Astrocyte of the spinal cord (primary cell): ENCODE measurements at places on chromosomes 6 and 20.

DNA sequence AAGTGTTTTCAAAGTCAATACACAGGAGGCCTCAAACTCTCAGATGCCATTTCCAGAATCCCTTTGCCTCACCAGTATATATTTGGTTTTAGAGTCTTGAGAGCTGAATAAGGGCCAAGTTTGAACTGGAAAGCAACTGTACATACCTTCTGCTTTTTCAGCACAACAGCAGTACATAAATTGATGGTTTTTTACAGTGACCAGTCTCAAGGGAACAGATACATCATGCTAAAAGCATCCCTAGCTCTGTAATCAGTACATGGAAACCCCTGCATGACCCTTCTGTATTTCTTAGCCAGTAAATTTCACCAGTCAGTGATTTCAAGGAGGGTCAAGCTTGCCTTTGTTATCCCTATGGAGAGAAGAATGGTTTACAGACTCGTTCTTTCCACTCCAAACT is 40.6 kb upstream of the ECHDC1 start:
- DNase-seq: peak; percentile 28

DNA sequence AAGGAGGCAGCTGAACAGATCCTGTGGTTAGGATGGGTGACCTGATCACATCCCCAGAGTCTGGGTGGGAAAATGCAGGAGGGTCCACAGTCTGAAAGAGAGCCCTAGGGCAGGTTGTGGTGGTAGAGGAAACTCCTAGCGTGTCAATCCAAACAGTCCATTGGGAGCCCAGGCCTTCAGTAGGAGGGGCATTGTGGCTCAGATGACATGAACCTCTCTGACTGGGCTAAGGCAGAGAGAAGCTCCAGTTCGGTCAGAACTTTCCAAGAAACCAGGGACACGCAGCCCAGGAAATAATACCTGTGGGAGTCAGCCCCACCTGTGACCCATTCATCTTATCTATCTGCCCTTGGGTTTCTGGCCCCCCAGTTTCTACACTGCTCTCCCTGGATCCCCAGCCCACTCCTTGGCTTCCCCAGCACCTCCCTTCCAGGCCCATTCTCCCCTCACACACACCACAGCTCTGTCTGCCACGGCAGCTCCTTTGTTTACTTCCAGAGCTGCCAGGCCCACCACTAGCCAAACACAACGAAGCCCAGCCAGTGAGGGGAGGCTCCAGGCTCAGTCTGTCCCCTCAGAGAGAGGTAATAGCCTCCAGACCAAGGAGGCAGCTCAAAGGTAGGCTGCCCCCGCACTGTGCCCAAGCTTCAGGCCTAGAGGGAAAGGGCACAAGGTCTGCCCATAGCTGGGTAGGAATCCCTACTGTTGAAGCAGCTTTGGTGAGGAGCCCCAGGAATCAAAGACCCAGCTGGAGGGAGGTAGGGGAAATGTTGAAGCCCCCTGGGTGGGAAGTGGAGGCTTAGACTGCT is 6.2 kb downstream of the GDF5 start:
- no peak for DNase-seq

DNA sequence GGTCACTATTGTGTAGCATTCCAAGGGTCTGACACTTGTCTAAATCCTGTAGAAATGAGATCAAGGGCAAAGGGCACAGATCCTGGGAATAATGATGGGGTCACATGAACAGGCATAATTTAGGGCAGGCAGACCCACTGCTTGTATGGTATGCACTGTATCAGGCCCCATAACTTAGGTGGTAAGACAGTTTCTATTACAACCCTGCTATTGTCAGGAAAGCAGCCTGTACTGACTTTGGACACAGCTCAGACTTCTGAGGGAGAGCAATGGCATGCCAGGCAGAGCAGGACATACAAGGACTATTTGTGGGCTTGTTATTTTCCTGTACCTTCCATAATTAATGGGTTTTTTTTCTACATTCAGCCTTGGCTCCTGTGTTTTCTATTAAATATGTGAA is 286.8 kb downstream of the PKHD1 start:
- DNase-seq: no peak

DNA sequence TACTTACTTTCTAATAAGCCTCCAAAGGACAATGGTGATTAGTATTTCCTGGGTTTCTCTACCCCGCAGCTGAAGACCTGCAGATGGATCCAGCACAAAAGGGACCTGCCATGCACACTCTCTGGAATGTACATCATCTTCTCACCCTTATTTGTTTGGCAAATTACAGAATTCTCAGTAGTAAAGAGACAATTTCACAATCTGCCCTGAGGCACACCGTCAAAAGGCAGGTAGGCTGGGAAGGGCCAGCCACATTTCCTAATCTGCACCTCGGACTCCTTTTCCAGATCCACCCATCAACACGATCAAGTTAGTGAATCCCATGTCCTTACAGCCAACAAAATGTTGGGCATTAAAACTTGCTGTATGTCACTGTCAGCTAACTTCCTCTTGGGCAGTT is 4.9 kb downstream of the OVOL2 start:
- no peak for DNase-seq

- DNase-seq: peak; percentile 49
These were observed 23.3 kb downstream of the MTFR2 start for GRCh38 chr6:136226674-136227377.

DNA sequence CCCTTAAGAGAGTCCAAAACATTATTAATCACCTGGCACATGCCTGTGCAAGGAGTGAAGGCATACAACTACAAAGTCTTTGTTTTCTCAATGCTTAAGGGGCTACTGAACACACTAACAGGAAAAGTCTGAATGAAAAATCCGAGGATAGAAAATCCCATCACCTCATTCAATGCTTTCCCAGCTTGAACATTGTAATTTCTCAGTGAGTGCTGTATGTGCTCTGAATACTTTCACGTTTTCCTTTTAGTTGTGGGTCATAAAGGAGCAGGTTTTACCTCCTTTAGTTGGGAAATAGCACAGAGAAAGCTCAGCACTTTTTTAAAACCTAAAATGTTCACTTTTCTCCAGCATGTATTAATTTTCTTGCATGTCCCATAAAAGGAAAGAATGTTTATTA is 45.9 kb upstream of the SPTLC3 start:
- no peak for DNase-seq

- no peak for DNase-seq
These were observed 159.8 kb upstream of the LAMP5 start for GRCh38 chr20:9354579-9354978.

DNA sequence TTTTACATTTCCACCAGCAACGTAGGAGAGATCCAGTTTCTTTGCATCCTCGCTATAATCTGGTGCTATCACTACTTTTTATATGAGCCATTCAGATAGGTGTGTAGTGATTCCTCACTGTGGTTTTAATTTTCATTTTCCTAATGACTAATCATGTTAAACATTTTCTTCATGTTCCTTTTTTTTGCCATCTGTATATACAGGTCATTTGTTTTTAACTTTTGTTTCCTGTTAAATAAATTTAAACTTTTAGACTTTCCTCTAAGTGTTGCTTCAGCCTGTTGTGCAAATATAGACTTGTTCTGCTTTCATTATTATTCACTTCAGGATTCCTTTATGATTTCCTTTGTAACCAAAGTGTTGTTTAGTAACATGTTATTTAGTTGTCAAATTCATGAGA is 697.4 kb downstream of the PTPRT start:
- DNase-seq: no peak

GRCh38 chr6:15326067-15326614 is 80.3 kb downstream of the JARID2 start:
- no peak for DNase-seq

DNA sequence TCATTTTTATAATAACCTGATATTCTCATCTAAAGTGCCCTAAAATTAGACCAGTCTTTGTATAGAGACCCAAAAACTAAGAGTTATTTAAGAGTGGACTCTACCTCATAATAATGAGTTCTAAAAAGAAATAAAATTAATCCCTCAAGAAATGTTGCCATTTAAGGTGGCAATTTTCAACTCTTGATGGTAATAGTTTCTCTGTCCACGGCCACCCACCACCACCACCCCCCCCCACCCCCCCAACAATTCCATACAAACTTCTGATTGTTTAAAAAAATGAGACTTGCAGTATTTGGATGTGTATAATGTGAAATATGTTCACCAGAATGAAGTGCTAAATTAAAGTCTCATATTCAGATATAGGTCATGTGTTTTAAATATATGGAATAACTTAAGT is 2.4 kb downstream of the MAP7 start:
- no peak for DNase-seq

DNA sequence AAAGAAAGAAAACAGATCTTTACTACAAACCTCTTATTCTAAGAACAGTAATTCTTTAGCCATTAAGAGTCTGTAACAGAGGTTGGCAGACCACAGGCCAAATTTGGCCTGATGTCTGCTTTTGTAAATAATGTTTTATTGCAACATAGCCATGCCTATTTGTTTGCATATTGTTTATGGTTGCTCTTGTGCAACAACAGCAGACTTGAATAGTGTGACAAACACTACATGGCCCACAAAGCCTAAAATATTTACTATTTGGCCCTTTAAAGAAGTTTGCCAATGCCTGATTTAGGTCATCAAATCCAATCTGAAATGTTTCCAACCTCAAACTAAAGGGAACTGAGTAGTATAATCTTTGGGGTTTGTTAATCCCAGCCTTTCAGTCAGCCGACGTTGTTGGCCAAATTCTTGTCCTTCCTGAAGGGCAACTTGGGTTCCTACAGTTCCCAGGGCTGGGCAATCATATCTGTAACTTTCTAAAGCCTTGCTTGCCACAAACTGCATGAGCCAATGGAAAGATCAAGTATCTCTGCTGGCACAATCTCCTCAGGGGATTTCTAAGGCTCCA is 33.9 kb upstream of the TBC1D20 start:
- DNase-seq: no peak

- peak; percentile 35 for DNase-seq
These were observed 143.2 kb upstream of the EPHA7 start for GRCh38 chr6:93562582-93562981.

- DNase-seq: no peak
These were observed 7.4 kb upstream of the SLC22A2 start for GRCh38 chr6:160265869-160266476.

DNA sequence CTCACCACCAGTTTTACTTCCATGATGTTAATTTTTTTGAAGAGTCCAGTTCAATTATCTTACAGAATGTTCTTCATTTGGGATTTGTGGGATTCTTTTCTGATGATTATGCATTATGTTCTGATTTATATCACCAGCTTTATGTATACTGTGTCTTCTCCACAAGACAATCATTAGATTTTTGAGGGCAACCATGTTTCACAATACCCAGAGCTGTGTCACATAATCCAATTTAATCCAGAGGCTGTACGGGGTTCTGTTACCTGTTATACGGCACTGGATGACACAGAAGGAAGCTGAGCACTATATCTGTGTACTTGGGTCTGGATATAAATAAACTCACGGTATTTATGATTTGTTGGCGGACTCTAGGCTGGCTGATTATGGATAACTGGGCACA is 41.6 kb upstream of the RPN2 start:
- DNase-seq: no peak

DNA sequence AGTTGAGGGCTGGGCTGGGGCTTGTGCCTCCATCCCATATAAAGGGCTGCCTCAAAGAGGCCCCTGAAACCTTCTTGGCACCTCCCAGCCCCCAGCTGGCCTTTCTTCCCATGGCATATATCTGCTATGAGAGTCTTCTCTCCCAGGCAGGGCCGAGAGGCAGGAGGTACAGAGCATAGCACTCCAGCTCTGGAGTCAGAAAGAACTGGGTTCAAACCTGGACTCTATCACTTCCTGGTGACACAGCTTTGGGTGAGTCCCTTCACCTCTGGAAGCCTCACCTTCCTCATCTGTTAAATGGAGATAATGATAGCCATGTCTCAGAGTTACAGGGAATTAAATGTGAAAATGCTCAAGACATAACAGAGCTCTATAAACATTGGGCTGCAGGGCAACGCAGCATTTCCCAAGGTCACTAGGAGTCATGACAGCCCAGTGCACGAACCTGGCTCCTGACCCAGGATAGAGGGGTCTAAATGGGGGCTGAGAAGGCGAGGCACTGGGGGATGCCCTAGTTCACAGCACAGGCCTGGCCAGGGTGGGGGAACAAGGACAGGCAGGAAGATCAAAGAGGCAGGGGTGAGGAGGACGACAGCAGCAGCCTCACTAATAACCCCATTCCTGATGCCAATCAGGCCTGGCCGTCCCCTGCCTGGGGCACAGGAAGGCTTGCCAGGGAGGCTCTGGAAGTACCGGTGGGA is 1.9 kb downstream of the FAM83C start:
- DNase-seq: no peak

DNA sequence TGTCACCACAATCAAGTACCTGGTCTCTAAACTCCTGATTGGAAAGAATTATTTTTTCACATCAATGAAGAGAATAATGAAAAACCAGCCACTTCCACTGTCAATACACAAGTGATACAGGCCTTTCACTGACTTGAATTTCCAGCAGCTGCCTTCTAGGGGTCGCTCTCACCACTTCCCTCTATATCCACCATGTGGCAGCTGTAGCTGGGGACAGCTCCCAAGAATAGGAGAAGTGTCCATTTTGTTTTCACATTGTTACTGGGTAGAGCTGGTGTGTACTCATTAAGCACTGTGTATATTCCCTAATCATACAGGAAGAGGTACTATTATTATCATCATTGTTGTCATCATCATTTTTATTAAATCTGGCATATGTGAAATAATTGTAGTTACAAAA is 438.4 kb upstream of the SPTLC3 start:
- no peak for DNase-seq

GRCh38 chr6:155040901-155041650 is 46.0 kb downstream of the TIAM2 start:
- no peak for DNase-seq

- no peak for DNase-seq
These were observed 483.4 kb upstream of the FLRT3 start for GRCh38 chr20:14820771-14821170.

GRCh38 chr20:47795214-47795907 is 10.1 kb upstream of the SULF2 start:
- peak; percentile 19 for DNase-seq

GRCh38 chr6:74070091-74070490 is 374.1 kb downstream of the CD109 start:
- no peak for DNase-seq

GRCh38 chr6:144392536-144392935 is 107.4 kb downstream of the UTRN start:
- no peak for DNase-seq

DNA sequence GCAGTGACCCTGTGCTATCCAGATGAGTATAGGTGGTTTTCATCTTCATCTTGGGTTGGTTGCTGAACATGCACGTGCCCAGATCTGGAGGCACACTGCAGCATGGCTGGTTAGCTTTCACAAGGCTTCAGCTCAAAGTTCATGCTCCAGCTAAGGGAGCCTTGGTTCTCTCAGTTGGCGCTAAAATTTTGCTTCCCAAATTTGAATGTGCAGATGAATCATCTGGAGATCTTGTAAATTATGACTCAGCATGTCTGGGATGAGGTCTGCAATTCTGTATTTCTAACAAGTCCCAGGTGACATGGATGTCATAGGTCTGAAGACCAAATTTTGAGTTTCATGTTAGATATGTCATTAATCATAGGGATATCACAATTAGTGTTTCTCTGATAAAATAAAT is 230.8 kb downstream of the FOXA2 start:
- no peak for DNase-seq

- no peak for DNase-seq
These were observed 37.0 kb upstream of the HINT3 start for GRCh38 chr6:125919618-125920017.

- peak; percentile 53 for DNase-seq
These were observed 15.0 kb downstream of the TRAPPC3L start for GRCh38 chr6:116530436-116530835.

GRCh38 chr20:8175741-8176675 is 43.9 kb downstream of the PLCB1 start:
- no peak for DNase-seq

- no peak for DNase-seq
These were observed 63.9 kb downstream of the CHMP4B start for GRCh38 chr20:33875055-33875454.

GRCh38 chr6:99850841-99851240 is 143.2 kb downstream of the MCHR2 start:
- no peak for DNase-seq
